ENCODE measurements at places on chromosomes 16 and 17.

DNA sequence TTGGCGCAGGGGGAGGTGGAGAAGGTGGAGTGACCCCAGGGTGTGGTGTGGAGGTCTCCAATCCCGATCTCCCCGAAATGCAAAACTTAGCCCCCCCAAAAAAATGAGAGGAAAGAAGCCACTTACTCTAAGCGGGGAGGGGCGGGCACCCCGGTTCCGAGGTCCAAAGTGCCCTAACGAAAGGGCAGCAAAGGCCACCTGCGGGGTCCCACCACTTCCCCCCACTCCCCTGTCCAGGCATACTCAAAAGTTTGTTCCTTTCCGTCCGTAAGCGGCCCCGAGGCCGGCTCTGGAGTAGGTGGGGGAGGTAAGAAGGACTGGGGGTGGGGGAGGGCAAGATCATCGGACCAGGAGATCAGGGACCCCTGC is 1.1 kb downstream of the TOX3 start:
- DNase-seq: no peak

DNA sequence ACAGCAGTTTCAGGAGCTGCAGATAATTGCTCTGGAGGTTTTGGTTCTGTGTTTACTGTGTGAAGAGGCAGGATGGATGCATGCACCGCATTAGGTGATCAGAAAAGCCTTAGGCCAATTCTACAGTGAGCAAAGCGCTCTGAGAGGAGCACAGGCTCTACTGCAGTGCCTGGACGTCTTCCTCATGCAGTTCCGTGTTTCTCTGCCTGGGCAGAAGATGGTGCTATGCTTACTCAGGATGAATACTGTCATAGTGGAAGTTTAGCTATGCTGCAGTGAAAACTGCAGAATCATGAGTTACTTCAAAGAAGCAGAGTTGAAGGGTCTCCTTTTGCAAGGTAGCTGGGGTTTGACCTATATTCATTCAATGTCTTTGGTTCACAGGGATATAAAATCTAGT is 1012.4 kb downstream of the KCNJ18 start:
- no peak for DNase-seq

GRCh38 chr17:1134634-1135324 is 45.0 kb downstream of the ABR start:
- no peak for DNase-seq

DNA sequence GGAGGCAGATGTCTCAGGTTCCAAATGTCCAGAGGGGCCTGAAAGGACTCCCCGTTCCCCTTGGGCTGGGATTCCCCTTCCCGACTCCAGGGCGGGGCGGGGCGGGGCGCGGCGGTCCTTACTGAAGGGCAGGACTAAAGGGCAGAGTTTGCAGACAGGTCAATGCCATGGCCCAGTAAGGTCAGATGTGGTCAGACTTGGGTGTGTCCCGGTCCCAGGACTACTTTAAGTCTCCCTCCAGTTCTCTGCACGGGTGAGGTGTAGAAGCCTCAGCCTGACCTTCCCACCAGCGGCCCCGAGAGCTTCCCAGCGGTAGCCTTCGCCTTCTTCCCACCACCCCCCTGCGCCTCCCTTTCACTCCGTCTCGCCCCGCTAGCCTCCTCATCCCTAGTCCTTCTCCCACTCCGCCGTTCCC is 532 bp downstream of the KDM6B start:
- peak; percentile 73 for DNase-seq

- peak; percentile 39 for DNase-seq
These were observed 46.3 kb downstream of the CCDC42 start for GRCh38 chr17:8698162-8698971.

GRCh38 chr17:62705778-62706597 is 78.5 kb downstream of the MRC2 start:
- DNase-seq: no peak

GRCh38 chr16:85661740-85662481 is 26.8 kb downstream of the GINS2 start:
- no peak for DNase-seq

- no peak for DNase-seq
These were observed 23.5 kb downstream of the TANC2 start for GRCh38 chr17:62989501-62989900.
